Esophagus muscularis mucosa (tissue), 4 donors: ENCODE measurements at places on chromosomes 5 and 9. TPM values are rescaled to one million over a fixed set of nuclear protein-coding genes. Genes with fewer than 3 reads are reported as not detected.
A peak's percentile ranks its signal among the peaks of the same experiment; 100 is the strongest.

The PCDHB12 gene
- 2.5 TPM for total RNA-seq

The FABP6 gene
- not detected for total RNA-seq

The ZNF354C gene
- total RNA-seq, result 5.0 TPM

The DOCK8 gene
- 72.8 TPM for total RNA-seq

The PCDHB15 gene
- 4.2 TPM for total RNA-seq

The LAMC3 gene
- 0.50 TPM for total RNA-seq

DNA sequence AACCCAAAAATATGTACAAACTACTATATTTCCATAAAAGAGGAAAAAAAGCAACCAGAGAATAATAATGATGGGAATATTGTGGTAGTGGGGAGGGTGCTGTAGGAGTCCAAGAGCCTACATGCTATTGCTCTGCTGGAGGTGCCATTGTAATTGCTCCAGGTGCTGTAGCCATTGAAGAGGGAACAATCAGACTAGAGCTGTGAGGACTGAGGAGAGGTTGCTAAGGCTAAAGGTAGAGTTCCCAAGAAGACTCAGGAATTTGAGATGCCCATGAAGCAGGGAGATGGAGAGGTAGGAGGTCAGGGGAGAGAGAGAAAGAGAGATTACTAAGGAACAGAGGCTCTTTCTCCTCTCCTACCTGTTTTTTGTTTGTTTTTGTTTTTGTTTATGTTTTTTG is 394.0 kb downstream of the DMRTA1 start:
- no peak for DNase-seq
- H3K36me3 ChIP-seq, result no peaks in the 10 kb centered on the region
- no peak overlapping the region for H3K4me3 ChIP-seq
- H3K4me1 ChIP-seq, result no peaks in the 10 kb centered on the region
- H3K27me3 ChIP-seq, result no peaks in the 10 kb centered on the region

GRCh38 chr9:129182625-129183494 is 4.8 kb upstream of the IER5L start:
- H3K27me3 ChIP-seq, result no peaks in the 10 kb centered on the region
- H3K4me1 ChIP-seq, result peaks cover 11% of the 10 kb centered on the region
- H3K36me3 ChIP-seq, result no peaks in the 10 kb centered on the region
- DNase-seq, result no peak

- no peak for DNase-seq
- H3K36me3 ChIP-seq, result no peaks in the 10 kb centered on the region
- no peaks in the 10 kb centered on the region for H3K4me1 ChIP-seq
- H3K27ac ChIP-seq, result no peak overlapping the region
- no peaks in the 10 kb centered on the region for H3K27me3 ChIP-seq
Observed at GRCh38 chr5:178839319-178839704, 20.4 kb upstream of the ZNF354B start.

DNA sequence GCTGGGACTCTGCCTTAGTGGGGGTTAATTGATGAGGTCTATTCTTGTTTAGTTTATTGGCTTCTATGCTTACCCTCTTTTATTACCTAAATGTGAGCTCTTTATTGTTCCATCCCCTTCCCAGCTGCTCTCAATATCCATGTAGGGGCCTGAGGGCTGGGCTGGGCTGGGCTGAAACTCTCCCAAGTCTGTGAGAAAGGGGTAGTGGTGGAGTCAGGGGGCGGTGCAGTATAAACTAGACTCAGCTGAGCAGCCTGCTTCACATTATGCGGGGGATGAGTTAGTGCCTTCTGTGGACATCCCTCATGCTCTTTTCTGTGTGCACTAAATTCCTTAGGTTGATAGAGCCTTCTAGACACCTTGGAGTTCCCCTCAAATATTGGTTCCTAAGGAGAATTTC is 451.8 kb upstream of the PTGER4 start:
- H3K4me1 ChIP-seq, result no peaks in the 10 kb centered on the region
- no peak for DNase-seq
- H3K27ac ChIP-seq, result no peak overlapping the region
- H3K36me3 ChIP-seq, result no peaks in the 10 kb centered on the region
- H3K4me3 ChIP-seq, result no peak overlapping the region
- H3K27me3 ChIP-seq, result no peaks in the 10 kb centered on the region

DNA sequence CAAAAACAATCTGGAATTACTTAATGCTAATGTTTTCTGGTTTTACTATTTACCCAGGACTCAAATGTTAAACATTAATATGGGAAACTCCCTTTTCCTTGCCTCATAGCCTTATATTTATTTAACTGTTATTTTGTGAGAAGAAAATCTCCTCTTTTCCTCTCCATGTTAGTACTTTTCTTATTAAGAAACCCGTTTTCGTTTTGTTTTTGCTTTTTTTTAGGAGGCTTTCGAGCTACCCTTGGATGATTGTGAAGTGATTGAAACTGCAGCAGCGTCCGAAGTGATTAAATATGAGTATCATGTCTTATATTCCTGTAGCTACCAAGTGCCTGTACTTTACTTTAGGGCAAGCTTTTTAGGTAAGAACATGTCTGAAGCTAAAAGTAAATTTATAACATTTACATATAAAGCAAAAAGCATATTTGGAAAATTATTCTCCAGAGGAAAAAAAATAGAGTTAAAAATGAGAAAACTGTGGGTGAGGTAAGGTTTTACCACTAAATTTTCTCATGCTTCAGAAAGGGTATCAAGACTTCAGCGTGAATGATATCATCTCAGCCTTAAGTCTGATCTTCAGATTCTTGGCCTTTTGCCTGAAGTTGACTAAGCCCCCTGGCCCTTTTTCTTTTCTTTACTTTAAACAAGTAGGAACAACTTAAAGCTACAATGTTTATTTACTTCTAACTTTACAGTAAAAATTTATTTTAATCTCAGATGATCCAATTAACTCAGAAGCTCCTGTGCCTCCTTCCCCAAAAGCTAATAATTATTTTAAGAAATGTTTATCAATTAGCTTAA is 113.8 kb downstream of the RPS23 start:
- peaks cover 11% of the 10 kb centered on the region for H3K4me1 ChIP-seq
- no peaks in the 10 kb centered on the region for H3K36me3 ChIP-seq
- H3K27me3 ChIP-seq, result no peaks in the 10 kb centered on the region
- H3K4me3 ChIP-seq, result no peak overlapping the region
- no peak for DNase-seq

DNA sequence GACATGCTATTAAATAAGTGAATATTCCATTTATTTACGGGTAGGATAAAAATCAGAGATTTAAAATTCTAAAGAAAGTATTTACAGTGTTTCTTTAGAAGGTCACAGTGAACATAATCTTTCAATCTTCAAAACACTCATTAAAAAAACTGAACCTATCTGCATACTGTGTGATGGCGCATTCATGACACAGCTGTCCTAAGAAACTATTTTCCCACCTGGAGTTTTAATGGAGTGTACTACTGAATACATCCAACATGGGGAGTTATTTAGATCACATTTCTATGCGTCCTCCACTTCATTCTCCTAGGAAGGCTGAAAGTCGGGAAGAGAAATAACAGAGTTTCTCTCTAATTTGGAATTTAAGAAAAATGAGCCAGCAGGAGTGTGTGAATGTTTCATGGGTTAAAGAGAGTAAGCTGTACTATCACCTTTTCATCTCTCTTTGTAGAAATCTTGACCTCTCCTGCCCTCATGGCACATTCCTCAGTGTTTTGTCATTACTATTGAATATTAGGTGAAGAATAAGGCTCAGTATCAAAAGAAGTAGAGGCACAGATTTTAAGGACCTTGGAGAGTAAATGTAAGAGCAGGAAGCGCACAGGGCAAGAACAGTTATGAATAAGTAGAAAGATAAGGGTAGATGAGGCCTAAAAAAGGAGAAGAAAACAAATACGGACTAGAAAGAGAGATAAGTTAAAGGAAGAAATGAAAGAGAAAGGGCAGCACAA is 551.2 kb upstream of the TUSC1 start:
- H3K27ac ChIP-seq, result no peak overlapping the region
- peaks cover 9% of the 10 kb centered on the region for H3K4me1 ChIP-seq
- H3K36me3 ChIP-seq, result no peaks in the 10 kb centered on the region
- DNase-seq, result no peak

DNA sequence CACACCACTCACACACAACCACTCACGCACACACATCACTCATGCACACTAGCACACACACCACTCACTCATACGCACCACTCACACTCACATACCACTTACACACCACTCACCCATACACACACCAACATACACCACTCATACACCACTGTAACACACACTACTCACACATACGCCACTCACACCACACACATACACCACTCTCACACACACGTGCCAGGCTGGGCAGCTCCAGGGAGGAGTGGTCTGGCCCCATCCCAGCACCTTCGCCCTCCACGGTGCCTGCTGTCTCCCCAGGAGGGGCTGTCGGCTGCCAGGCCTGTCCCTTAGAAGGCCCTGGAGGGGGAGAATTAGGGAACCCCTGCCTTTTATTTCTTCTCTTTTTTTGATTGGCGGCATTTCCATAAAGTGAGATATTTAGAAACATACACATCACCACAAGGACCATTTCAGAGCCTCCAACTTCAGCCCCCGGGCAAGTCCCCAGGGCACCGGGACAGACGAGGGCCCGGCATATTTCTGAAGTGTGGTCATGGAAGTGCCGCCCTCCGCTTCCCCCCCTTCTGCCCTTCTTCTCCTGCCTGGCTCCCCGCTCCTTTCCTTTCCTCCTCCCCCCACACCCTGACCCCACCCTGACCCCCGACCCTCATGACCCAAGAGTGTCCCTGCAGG is 6.3 kb upstream of the ASB6 start:
- H3K4me3 ChIP-seq, result no peak overlapping the region
- H3K27ac ChIP-seq, result no peak overlapping the region
- no peaks in the 10 kb centered on the region for H3K27me3 ChIP-seq
- DNase-seq, result no peak
- no peaks in the 10 kb centered on the region for H3K36me3 ChIP-seq

DNA sequence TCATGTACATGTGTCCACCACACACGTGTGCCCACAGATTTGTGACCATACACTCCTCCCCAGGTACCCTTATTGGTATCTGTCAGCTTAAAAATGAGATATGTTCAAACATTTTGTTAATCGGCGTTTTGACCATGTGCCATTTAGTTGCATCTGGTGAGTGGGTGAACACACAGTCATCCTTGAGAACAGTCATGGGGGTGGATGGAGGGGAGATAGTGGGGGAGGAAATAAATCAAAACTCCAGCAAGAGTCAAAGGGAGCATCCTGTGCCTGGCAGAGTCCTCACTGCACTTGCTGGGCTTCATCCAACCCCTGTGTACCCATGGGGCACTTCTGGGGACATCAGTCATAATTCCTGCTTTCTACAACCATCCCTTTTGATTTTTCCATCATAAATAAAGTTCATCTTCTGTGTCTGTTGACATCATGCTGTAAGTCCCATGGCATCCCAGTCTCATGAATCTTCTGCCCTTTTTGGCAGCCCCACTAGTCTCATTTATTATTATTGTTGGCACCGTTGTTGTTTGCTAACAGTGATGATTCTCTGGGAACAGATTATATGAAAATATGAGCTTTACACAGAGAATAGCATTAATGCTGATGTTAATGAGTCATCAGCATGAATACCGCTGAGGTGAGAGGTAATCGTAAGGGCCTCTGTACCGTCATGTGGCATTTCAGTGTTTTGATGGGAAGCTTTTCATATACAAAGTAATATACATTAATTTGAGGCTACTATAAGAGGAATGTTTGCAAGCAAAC is 24.4 kb upstream of the CLK4 start:
- peaks cover 9% of the 10 kb centered on the region for H3K4me1 ChIP-seq
- H3K27ac ChIP-seq, result no peak overlapping the region
- no peak overlapping the region for H3K4me3 ChIP-seq
- no peak for DNase-seq

GRCh38 chr5:157758706-157759105 is 15.2 kb downstream of the LSM11 start:
- H3K4me3 ChIP-seq, result no peak overlapping the region
- H3K27ac ChIP-seq, result no peak overlapping the region
- peaks cover 17% of the 10 kb centered on the region for H3K4me1 ChIP-seq
- DNase-seq, result no peak
- H3K36me3 ChIP-seq, result peaks cover 31% of the 10 kb centered on the region
- H3K27me3 ChIP-seq, result no peaks in the 10 kb centered on the region

GRCh38 chr5:73531356-73531755 is 33.1 kb downstream of the BTF3 start:
- no peaks in the 10 kb centered on the region for H3K27me3 ChIP-seq
- H3K4me1 ChIP-seq, result peaks cover 6% of the 10 kb centered on the region
- no peaks in the 10 kb centered on the region for H3K36me3 ChIP-seq
- H3K4me3 ChIP-seq, result no peak overlapping the region
- DNase-seq, result peak; percentile 7
- no peak overlapping the region for H3K27ac ChIP-seq

GRCh38 chr5:121273833-121274433 is 577.7 kb upstream of the FTMT start:
- H3K4me3 ChIP-seq, result no peak overlapping the region
- no peaks in the 10 kb centered on the region for H3K4me1 ChIP-seq

GRCh38 chr9:17810317-17810716 is 231.5 kb downstream of the SH3GL2 start:
- H3K27me3 ChIP-seq, result no peaks in the 10 kb centered on the region
- no peak overlapping the region for H3K27ac ChIP-seq

DNA sequence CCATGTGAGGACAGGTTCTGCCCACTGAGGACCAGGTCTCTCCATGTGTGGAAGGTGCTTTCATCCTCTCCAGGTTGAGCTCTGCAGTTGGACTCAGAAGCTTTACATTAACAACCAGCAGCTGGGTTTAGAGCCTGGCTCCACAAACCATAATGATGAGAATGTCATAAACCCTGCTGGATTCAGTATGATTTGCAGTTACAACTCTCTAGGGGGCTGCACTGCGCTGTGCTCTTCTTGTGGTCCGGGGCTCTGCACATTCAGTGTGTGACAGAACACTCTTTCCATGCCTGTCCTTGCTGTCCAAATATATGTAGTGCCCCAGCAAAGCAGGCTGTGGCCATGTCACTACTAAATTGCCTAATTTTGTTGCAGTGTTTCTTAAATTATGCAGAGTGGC is 334.3 kb downstream of the ICE1 start:
- no peaks in the 10 kb centered on the region for H3K36me3 ChIP-seq
- no peak overlapping the region for H3K27ac ChIP-seq
- H3K27me3 ChIP-seq, result no peaks in the 10 kb centered on the region
- peak; percentile 77 for DNase-seq

DNA sequence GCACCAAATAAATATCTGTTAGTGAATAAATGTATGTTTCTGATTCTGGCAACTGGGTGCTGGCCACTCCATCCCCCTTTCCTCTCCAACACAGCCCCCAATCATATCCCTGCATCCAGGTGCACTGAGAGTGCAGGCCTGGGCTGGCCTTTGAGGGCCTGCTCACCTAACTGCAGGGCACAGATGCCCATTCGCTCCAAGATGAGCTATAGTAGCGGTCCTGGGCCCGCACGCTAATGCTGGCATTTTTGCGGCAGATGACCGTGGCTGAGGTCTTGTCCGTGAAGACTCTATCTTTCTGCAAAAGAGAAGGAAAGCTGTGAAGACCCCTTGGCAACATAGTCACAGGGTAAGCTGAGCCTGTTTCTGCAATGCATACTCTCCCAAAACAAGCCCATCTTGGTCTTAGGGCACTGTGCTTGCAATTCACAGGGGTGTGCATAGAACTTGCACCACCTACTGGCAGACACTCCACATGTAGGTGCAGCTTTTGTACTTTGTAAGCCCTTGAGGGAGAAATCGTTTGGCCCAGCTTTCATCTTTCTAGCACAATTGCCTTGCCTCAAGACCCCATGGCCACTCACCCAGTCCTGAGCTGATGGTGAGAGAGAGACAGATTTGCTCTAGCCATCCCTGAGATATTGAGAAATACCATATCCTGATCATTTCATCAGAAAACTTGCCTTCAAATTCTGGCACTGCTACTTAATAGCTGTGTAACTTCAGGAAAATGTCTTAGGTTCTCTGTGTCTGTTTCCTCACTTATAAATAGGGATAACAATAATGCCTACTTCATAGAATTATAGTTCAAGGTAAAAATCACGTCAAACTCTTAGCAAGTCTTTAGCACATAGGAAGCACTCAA is 13.5 kb downstream of the IL12B start:
- no peaks in the 10 kb centered on the region for H3K4me1 ChIP-seq
- DNase-seq, result no peak
- no peak overlapping the region for H3K27ac ChIP-seq
